Fibroblast of the aortic adventitia (primary cell): ENCODE measurements at places on chromosomes 7 and 10.

- peak; percentile 39 for DNase-seq
Observed at GRCh38 chr10:77511498-77512218, 126.0 kb downstream of the KCNMA1 start.

GRCh38 chr7:45054442-45054841 is 34.3 kb downstream of the NACAD start:
- DNase-seq, result no peak

DNA sequence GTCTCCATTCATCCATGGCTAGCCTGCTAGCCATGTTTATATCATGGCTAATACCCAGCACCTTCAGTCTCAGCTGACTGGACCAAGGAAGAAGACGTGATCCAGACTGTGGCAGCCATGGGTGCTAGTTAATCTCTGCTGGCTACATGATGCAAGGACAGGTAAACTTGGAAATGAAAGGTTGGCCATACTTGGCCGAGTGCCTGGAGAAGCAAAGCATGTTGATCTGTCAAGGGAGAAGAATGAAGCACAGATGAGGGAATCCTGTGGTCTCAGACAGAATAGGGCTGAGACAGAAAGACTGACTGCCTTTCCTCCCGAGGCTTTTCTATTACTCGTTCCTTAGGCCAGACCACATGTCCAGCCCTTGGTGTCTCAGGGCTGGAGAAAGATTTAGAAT is 41.1 kb downstream of the CPVL start:
- DNase-seq, result no peak

GRCh38 chr7:106313966-106314365 is 29.2 kb upstream of the NAMPT start:
- no peak for DNase-seq

DNA sequence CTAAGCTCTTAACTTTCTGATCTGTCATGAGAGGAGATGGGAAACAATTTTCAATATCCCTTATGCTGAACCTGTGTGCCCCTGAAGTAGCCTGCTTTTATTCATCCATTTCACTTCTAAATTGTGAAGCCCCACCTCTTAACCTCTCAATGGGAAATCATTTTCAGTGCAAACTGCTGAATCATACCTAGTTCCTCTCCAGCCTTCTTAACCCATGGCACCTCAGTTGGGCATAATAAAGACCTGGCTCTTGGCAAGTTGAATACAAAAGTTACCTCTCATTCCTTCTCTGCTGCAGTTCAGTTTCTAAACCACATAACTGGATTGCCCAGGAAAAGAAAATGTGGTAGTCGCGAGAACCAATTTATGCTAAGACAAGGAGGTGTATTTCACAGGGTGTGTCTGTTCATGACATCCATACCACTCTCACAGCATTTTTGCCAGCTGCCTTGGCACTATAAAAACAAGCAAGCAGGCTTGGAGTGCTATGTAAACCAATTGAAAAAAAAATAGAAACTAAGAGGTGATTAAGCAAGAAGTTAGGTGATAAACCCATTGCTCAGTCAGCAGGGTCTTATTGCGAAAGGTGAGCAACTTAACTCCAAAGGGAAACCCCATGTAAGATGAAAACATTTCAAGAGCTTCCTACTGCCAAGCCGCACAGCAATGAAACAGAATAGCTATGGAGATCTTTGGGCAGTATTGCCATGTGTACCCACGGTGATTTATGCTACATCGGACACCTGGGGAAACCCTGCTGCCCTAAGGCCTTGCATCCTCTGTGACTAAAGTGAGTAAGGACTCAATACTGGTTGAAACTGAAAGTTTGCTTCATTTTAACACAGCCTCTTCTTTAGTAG is 57.0 kb upstream of the DKK1 start:
- peak; percentile 41 for DNase-seq
